ENCODE measurements at places on chromosomes 4 and X. TPM values are rescaled to one million over a fixed set of nuclear protein-coding genes. Genes with fewer than 3 reads are reported as not detected.

DNA sequence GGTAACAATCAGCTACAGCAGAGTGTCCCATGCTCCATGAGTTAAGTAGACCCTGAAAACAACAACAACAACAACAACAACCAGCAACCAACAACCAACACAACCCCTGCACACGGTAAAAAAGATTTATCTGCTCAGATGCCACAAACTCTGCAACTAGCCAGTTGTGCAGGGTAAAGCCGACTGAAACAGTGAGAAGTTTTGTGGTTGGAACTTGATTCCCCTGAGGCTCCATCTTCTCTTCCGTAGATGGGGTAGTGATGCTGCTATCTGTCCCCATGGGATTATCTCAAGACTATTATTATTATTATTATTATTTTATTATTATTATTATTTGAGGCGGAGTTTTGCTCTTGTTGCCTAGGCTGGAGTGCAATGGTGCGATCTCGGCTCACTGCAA lies 50.6 kb upstream of the RAPGEF2 start:
- DNase-seq = no peak

DNA sequence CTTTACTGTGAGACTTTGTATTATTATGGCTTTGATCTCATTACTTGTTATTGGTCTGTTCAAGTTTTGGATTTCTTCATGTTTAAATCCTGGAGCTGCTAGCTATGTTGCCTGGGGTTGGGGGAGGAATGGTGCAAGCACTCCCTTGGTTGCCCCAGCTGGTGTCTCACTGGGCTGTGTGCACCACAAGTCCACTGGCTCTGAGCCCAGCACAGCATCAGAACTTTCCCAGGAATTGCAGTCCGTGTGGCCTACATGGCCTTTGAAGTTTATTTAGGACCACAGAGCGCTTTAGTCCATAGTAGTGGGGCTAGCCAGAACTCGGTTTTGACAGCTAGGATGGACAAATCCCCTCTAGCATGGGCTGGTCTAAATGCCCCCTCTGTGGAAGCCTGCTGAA lies 278.8 kb upstream of the RPS6KA3 start:
- DNase-seq = no peak

GRCh38 chr4:53174823-53175222 lies 191.0 kb downstream of the SCFD2 start:
- no peak for DNase-seq

Gene AFM
- total RNA-seq = not detected

Gene PABPC5
- not detected for total RNA-seq

DNA sequence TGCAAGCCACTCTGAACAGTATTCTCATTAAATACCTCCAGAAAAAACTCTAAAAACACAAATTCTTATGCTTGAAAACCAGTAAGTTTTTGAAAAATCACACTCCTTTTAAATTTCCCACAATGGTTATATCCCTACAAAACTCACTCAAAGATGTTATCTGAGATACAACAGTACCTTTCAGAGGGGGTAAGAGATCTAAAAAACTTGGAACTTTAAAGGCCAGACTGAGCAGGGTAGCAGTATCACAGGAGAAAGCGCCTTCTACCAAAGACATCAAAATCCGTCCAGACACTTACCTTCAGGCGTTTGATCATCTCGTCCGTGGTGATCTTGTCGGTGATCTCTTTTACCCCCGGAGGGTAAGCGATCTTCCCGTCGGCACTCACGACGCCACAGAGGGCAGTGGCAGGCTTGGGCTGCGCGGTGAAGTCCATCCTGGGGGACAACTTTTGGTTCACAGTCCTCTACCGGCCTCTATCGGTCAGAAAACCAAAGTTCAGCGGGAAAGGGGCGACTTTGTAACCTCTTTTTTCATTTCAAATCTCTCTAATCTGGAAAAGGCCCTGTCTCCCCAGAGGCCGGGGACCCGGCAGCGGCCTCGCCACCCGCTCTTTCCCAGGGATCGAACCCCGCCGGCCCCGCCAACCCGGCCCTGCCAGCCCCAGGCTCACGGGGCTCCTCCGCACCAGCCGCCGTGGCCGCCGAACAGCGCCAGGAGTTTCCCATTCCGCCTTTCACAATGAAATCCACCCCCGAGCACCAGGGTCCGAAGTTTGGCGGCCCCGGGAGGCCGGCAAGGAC lies 1.4 kb downstream of the PDS5A start:
- peak; percentile 75 for DNase-seq

DNA sequence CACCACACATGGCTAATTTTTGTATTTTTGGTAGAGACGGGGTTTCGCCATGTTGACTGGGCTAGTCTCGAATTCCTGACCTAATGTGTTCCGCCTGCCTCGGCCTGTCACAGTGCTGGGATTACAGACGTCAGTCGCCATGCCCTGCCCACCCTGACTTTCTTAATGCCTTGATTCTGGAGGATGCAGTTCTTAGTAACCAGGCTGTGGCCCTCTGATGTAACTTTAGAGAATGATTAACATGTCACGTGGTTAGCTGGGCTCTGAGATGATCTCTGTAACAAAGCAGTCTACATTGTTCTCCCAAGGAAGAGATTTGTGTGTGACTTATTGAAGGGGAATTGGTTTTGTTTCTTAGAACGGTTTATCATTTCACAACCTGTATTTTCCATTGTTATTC lies 30.6 kb downstream of the ANK2 start:
- DNase-seq = peak; percentile 10

DNA sequence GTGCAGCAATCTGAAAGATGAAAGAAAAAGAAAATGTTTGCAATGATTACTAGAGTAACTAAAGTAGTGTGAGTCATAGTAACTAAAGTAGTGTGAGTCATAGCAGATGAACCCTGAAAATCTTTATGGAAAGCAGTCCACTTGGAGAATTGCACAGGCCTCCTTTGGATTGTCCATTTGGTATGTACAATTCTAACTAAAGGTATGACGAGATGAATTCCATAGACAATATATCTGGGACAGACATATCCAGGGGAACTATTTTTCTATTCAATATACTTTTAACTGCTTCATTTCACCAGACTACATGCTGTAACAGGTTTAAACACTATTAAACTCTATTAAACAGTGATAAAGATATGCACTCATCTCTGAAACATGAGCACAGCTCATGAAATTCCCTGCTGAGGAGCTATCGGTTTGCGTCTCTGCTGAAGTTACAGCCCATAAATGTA lies 798.7 kb downstream of the PCDH7 start:
- DNase-seq = peak; percentile 76

All from A172 (cell line).